ENCODE measurements at places on chromosomes 7 and 10.

DNA sequence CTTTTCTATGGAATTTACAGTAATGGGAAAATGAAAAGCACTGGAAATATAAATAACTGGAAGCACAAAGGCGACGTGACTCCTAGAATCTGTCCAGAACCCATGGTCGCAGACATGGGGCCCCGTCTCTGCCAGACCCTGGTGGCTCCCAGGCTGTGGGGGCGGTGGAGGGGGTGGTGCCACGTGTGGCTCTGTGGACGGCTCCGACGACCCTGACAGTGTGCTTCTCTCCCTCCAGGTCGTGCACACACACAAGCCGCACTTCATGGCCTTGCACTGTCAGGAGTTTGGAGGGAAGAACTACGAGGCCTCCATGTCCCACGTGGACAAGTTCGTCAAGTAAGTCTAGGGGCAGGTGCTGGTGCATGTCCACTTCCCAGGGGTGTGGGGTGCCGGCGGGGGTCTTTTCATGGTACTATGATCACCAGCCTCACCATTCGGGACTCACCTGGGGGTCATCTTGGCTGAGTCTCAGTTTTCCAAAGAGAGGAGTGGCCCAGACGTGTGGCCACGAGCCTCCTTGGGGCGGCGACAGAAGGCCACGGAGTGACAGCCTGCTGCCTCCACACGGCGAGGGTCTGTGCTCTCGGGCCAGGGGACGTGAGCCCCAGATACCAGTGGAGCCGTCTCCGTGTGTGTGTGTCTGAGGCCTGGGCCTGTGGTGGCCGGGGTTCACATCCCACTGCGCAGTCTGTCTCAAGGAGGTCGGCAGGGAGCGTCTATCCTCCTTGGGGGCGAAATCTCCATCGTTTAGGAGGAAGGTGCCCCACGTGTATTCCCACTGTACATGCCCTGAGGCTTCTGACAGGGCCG lies 108.2 kb downstream of the INPP5A start:
- no peak for DNase-seq

- DNase-seq, result no peak
These were observed 10.1 kb upstream of the SLC18A3 start for GRCh38 chr10:49600046-49600445.

DNA sequence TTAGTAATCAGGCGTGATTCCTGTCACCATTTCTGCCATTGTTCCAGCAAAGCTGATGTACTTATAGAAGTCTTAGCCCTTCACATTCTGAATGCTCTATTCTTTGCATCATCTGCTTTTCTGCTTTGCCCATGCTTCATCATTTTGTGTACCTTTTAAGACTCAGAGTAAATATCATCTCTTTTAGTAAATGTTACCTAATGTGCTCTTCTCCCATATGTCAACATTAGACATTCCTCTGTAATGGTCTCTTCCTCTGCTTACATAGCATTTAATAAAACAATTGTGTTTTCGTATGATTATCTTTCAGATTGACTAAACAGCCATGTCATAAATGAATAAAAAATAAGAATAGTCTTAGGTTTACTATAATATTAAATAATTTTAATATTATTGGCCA lies 719.6 kb upstream of the GRM3 start:
- DNase-seq, result no peak

DNA sequence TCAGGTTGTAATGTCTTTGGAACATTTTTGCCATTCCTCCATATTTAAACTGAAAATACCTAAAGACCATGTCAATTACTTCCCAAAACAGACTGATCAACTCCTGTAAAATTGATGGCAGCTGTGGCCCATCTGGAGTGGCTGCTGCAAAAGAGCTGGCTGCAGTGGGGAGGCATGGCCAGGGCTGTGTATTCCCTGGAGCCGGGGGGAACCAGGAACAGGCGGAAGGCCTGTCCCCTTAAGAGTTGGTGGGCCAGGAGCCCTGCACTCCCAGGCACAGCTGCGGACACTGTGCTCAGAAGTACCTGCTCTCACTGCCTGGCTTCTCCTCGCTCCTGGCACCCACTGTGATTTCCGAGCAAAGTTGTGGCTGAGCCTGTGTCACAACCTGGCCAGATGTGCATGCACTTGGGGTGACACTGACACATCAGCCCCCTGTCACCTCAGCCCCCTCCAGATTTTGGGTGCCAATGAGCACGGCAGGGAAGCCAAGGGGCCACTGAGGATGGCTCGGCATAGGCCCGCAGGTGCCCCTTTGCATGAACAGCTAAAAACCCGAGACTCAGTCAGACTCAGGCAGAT lies 116.1 kb downstream of the DGKB start:
- no peak for DNase-seq

DNA sequence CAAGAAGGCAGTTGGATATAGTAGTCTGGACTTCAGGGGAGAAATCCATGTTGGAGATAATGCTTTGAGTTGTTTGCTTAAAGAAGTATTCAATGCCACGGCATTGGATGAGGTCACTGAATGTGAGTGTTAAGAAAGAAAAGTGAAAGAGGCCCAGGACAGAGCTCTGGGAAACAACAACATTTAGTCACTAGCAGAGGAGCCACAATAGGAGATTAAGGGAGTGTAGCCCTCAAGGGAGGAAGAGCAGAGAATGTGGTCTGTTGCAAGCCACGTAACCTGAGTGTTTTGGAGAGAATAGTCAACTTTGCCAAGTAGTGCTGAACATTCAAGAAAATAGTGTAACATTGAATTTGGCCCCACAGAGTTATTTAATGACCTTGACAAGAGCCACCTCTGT lies 114.7 kb downstream of the MYO3A start:
- no peak for DNase-seq

DNA sequence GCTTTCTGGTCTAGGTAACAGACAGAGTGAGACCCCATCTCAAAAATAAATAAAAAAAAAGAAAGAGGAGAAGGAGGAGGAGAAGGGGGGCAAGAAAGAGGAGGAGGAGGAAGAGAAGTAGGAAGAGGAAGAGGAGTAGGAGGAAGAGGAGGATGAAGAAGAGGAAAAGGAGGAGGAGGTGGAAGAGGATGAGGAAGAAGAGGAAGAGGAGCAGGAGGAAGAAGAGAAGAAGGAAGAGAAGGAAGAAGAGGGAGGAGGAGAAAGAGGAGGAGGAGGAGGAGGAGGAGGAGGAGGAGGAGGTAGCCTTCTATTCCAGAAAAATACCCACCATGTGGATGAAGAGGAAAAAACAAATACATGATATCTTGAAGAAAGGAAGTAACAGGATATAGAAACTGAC lies 172.1 kb downstream of the FRMD4A start:
- DNase-seq, result no peak

GRCh38 chr10:33795529-33795928 lies 461.1 kb upstream of the NRP1 start:
- no peak for DNase-seq

DNA sequence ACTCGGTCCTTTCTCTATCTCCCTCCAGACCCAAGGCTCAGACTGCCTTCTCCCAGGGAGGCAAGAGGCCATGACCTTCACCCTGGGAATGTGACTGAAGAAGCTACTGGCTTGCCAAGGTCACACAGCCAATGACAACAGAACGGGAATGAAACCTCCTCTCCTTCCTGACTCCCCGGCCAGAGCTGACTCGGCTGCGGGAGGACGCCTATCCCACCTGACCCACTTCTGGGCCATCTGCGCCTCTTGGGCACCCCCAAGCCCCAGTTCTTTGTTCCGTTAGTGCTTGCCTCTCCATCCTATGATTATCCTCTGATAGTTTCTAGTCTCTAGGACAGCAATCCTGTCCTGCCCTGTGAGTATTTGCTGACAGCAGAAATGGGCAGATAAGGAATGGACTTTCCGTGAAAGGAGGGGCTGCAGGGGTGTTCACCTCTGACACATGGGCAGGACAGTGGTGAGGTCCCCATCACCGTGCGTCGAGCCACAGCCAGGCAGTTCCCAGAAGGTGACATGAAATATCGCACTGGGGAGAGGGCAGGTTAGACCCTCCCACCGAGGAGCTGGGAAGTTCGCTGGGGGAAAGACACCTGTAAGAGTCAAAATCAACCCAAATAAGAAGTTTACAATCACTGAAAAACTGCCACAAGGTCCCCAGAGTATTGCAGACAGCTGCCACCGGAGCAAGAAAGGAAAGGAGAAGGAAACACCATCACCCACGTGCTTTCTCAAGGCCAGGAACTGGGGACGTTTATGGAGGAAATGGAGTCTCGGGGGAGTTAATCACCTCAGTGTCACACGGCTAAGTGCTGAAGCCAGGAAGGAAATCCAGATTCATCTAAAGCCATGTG lies 63.0 kb downstream of the INSIG1 start:
- no peak for DNase-seq

GRCh38 chr10:97243836-97244235 lies 48.6 kb downstream of the ARHGAP19 start:
- DNase-seq, result no peak

DNA sequence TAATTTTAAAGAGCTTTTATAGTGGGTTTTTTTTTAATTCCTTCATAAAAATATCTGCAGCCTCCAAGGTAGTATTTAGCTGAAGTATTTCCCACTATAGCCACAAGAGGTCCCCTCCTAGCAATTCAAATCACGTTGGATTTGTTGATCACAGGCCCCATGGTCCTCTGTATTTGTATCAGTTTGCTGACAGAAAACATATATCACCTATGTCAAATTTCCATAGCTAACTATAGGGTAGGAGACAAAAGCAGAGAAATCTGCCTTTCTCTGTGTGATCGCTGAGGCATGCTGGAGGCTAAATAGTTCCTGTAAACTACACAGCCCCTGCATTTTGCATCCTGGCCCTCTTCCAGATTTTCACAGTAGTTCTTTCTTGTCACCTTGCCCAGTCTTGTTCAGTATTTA lies 1.7 kb upstream of the CTNNA3 start:
- DNase-seq, result no peak

DNA sequence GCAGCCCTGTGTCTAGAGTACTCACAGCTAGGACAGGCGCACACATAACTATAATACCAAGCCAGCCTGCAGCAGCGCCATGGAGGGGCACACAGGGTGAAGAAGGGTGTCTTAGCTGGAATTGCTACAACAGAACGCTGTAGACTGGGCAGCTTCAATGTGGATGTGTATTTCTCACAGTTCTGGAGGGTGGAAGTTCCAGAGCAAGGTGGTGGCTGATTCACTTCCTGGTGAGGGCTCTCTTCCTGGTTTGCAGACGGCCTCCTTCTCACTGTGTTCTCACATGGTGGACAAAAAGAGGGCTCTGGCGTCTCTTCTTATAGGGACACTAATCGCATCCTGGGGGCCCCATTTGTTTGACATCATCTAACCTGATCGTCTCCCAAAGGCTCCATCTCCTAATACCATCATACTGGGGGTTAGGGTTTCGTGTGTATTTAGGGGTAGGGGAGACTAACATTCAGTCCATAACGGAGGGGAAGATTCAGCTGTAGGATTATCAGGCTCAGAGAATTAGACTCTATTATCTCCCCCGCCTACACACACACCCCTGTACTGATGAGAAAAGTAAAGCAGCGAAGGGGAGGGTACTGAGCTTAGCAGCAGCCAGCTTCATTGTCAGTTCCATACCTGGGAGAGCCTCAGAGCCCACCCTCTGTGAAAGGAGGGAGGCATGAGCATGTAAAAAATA lies 289.1 kb downstream of the CCDC3 start:
- DNase-seq, result no peak

DNA sequence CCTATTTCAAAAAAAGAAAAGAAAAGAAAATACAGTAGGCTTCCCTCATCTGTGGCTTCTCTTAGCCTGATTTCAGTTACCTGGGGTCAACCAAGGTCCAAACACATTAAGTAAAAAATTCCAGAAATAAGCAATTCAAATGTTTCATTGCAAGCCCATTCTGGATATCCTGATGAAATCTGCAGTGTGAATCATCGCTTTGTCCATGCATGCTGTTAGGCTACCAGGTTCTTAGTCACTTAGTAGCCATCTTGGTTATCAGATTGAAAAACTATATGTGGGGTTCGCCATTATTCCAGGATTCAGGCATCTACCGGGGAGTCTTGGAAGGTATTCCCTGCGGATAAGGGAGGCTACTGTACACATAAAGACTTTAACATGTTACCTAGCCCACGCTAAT lies 991 bp upstream of the FAM204A start:
- no peak for DNase-seq

DNA sequence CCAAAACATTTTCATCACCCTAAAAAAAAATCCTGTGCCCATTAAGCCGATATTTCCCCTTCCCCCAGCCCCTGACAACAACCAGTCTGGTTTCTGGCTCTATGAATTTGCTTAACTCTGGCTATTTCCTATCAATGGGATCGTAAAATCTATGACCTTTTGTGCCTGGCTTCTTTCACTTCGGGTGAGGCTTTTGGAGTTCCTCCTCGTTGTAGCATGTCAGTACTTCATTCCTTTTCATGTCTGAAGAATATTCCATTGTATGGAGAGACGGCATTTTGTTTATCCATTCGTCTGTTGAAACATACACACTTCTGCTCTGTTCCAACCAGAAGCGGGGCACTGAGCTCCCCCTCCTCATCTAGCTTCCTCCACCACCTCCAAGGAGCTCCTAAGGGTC lies 29.5 kb downstream of the TACC2 start:
- DNase-seq, result no peak

- no peak for DNase-seq
These were observed 368.4 kb downstream of the ARL4A start for GRCh38 chr7:13055732-13056368.

DNA sequence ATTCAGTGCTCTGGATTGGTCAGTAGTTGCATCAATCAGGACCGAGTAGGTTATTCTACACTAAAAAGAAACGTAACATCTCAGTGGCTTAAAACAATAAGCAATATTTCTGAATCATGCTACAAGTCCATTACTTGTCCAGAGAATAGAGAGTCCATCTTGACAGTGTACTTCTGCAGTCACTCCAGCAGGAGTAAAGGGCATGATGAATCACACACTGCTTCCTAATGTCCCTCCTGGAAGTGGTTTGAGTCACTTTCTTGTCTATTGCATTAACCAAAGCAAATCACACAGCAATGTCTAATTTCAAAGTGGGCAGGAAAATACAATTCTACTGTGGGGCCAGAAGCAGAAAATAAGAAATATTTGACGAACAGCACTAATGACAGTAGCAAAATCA lies 124.8 kb downstream of the TSPAN12 start:
- no peak for DNase-seq

DNA sequence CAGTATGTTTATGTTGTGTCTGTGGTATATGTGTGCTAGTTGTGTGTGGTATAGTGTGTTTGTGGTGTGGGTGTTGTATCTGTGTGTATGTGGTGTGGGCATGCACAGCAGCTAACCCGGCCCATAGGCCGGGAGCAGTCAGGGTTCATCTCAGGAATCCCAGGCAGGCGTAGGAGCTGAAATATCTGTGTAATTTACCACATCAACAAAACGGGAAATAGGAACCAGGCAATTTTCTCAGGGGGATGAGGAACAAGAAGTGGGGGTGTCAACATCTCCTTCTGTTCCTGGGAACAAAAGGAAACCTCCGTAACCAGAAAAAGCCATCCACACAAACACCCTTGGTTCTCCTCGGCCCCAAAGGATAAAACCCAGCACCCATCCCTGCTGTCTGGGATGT lies 24.5 kb upstream of the ZNF488 start:
- DNase-seq, result no peak

DNA sequence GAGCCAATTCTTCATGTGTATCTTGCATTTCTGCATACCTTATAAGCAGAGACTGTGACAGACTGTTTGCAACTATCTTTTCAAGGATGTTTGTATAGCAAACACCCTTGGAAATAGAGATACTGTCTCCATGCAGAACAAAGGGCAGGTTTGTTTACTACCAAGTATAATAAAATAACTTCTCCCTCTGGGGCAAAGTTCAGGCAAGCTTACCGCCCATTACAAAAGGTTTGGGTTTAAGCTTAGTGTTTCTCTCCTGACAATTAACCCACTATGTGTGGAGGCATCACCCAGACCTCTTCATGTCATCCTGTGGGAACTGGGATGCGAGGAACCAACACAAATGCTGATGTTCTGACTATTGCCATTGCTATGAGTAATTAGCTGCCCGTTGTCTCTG lies 479.1 kb upstream of the ZMIZ1 start:
- DNase-seq, result no peak
